Stimulated activated CD4-positive, alpha-beta T cell treated with anti-CD3 and anti-CD28 coated beads, TNF-alpha, amount 100 ng/mL, for 1 hour (primary cell): ENCODE measurements at places on chromosomes 4 and X.

GRCh38 chrX:43423876-43424275 lies 232.2 kb upstream of the MAOA start:
- DNase-seq = no peak

DNA sequence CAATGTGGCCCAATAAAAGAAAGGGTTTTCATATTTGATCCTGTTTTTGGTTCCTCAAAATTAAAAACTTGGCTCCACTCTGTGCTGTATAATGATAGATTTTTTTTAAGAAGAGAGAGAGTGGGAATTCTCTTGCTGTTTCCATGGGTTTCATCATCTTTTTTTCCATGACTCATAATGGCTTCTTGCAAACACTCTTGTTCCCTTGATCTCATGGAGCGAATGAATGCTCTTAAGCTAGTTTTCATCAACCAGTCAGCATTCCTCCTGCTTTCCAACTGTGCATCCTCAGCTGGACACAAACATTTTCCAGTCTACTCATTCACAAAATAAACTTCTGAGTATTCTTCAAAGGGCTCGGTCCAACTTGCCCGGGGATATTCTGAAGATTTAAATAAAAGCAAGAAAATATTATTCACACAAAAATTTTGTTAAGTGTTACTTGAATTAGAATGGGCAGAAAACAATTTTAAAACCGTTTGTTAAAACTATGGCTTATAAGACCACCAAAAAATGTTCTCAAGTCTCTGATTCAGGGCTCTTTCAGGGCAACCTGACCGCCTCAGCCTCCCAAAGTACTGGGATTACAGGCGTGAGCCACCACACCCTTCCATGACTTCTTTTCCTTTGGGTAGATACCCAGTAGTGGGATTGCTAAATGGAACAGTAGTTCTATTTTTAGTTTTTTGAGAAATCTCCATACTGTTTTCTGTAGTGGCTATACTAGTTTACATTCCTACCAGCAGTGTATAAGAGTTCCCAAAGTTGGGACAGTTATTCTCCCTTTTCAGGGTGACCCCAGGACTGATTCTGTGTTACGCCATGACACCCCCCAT lies 64.7 kb downstream of the TMEM156 start:
- DNase-seq = no peak

DNA sequence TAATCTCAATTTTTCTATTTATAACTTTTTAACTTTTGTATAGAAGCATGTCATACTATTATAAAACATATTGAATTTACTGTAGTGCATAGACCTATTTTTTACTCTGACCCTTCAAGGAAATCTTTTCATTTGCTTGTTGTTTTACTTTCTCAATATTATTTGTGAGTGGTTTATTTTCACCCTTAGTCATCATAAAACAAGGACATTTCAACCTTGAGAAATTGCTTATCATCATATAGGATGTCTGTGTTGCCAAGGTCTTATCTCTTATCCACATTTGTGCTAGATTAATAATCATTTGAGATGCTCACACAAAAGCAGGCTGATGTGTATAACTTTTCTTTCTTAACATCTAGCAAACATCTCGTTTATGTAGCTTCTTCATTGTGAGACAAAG lies 408.6 kb upstream of the PABPC4L start:
- no peak for DNase-seq

- no peak for DNase-seq
These were observed 12.7 kb downstream of the DRP2 start for GRCh38 chrX:101232316-101232715.

- DNase-seq = no peak
These were observed 61.6 kb upstream of the DHX15 start for GRCh38 chr4:24645765-24646550.
